Lung (tissue), 17 donors: ENCODE measurements at places on chromosomes 5 and 9. TPM values are rescaled to one million over a fixed set of nuclear protein-coding genes. Genes with fewer than 3 reads are reported as not detected.

- peak; percentile 65 for DNase-seq
- no peaks in the 10 kb centered on the region for H3K36me3 ChIP-seq
- no peak overlapping the region for H3K4me3 ChIP-seq
Observed at GRCh38 chr5:153147891-153148623, 342.4 kb upstream of the GRIA1 start.

- H3K27ac ChIP-seq: no peak overlapping the region
- H3K4me1 ChIP-seq: peaks cover 11% of the 10 kb centered on the region
Observed at GRCh38 chr5:38538161-38538560, 18.3 kb downstream of the LIFR start.

GRCh38 chr9:127917603-127918002, 762 bp upstream of the ST6GALNAC4 start:
- H3K4me3 ChIP-seq: no peak overlapping the region
- H3K27me3 ChIP-seq: no peaks in the 10 kb centered on the region
- peaks cover 6% of the 10 kb centered on the region for H3K36me3 ChIP-seq
- no peak for DNase-seq

GRCh38 chr5:173823721-173824567, 64.2 kb upstream of the CPEB4 start:
- H3K27me3 ChIP-seq: no peaks in the 10 kb centered on the region
- DNase-seq: peak; percentile 76
- no peak overlapping the region for H3K4me3 ChIP-seq
- no peaks in the 10 kb centered on the region for H3K4me1 ChIP-seq

DNA sequence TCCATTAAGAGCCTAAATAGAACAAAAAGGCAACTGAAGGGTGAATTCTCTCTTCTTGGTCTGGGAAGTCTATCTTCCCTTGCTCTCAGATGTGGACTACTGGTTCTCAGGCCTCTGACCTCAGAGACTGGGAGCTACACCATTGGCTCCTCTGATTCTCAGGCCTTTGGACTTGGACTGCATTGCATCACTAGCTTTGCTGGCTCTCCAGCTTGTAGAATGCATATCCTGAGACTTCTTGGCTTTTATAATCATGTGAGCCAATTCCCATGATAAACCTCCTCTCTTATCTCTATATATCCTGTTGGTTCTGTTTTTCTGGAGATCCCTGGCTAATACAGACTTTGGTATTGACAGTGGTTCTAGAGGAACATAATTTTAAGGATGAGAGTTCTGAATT, 89.8 kb downstream of the PSAT1 start:
- H3K4me1 ChIP-seq: no peaks in the 10 kb centered on the region
- H3K4me3 ChIP-seq: no peak overlapping the region
- H3K27me3 ChIP-seq: no peaks in the 10 kb centered on the region
- no peak overlapping the region for H3K27ac ChIP-seq
- no peaks in the 10 kb centered on the region for H3K36me3 ChIP-seq
- no peak for DNase-seq

Gene SPATA31D4
- total RNA-seq: not detected

DNA sequence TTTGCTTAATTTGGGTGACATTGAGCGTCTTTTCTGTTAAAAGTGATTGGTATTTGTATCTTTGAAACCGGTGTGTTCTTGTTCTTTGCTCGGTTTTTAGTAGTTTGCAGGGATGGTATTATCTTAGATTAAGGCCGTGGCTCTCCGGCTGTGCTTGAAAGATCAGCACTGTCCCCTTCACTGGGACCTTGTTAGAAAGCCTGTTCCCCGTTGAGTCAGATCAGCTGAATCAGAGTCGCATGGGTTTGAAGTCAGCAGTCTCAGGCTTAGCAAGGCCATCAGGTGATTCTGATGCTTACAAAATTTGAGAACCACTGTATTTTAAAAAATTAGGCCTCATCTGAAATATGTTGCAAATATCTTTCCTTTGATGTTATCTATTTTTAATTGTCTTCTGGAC, 5.0 kb downstream of the DIRAS2 start:
- H3K4me1 ChIP-seq: peaks cover 4% of the 10 kb centered on the region
- no peaks in the 10 kb centered on the region for H3K27me3 ChIP-seq
- H3K4me3 ChIP-seq: no peak overlapping the region
- H3K27ac ChIP-seq: no peak overlapping the region
- no peak for DNase-seq
- H3K36me3 ChIP-seq: no peaks in the 10 kb centered on the region

- no peak overlapping the region for H3K4me3 ChIP-seq
- DNase-seq: peak; percentile 49
- no peaks in the 10 kb centered on the region for H3K4me1 ChIP-seq
- H3K27ac ChIP-seq: no peak overlapping the region
Observed at GRCh38 chr5:56900858-56901578, 8.4 kb upstream of the SETD9 start.

Gene NPR2
- 16.1 TPM for total RNA-seq

- H3K4me3 ChIP-seq: no peak overlapping the region
- peaks cover 12% of the 10 kb centered on the region for H3K27me3 ChIP-seq
Observed at GRCh38 chr5:77935506-77936364, 159.6 kb upstream of the TBCA start.

Gene SPINK4
- not detected for total RNA-seq

GRCh38 chr9:99513441-99514112, 291.5 kb downstream of the SEC61B start:
- H3K27me3 ChIP-seq: no peaks in the 10 kb centered on the region
- DNase-seq: no peak
- no peak overlapping the region for H3K4me3 ChIP-seq
- H3K36me3 ChIP-seq: no peaks in the 10 kb centered on the region
- H3K4me1 ChIP-seq: no peaks in the 10 kb centered on the region

Gene MED27
- 9.8 TPM for total RNA-seq

DNA sequence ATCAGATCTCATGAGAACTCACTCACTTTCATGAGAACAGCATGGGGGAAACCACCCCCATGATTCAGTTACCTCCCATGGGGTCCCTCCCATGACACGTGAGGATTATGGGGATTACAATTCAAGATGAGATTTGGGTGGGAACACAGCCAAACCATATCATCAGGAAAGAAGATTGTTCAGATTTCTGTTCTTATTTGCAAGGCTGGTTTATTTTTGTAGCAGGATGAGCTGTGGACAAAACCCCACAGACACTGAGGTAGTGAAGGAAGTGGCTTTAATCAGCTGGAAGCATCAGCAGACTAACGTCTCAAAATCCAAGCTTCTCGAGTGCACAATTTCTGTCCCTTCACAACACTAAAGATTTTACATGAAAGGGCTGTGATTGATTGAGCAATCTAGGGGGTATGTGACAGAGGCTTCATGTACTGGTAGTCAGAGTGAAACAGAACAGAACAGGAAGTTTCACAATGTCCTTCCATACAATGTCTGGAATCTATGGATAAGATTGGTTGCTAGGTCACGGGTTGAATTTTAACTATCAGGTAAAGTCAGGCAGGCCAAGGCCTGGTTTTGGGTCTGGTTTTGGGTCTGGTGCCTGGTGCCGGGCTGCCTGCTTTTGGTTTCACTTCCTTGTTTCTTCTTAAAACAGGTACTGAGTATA, 91.3 kb upstream of the ZNF366 start:
- no peak overlapping the region for H3K4me3 ChIP-seq
- no peaks in the 10 kb centered on the region for H3K27me3 ChIP-seq
- H3K27ac ChIP-seq: no peak overlapping the region
- H3K36me3 ChIP-seq: no peaks in the 10 kb centered on the region
- H3K4me1 ChIP-seq: peaks cover 8% of the 10 kb centered on the region

DNA sequence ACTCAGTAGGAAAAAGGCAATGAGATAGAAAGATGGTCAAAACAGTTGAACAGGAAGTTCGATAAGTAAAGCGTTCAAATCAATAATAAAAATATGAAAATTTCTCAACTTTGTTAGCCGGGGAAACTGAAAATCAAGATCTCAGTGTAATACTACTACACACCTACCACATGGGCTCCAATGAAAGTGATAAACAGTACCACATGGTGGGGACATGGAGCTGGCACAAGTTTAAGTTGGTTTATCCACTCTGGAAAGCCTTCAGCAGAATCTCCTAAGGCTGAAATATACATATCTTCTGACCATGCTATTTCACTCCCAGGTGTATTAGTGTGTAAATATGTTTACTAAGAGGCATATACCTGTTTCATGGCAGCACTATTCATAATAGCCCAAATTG, 126.8 kb downstream of the NXNL2 start:
- no peak overlapping the region for H3K4me3 ChIP-seq
- H3K27ac ChIP-seq: no peak overlapping the region
- no peaks in the 10 kb centered on the region for H3K27me3 ChIP-seq
- H3K4me1 ChIP-seq: peaks cover 13% of the 10 kb centered on the region
- DNase-seq: no peak
